Tongue (tissue), 3 donors: ENCODE measurements at places on chromosomes 5 and 9.

- no peak for DNase-seq
Observed at GRCh38 chr9:131554843-131555351, 9.6 kb downstream of the PRRT1B start.

- DNase-seq = no peak
Observed at GRCh38 chr9:127039492-127039891, 82.9 kb downstream of the ANGPTL2 start.

GRCh38 chr9:99588747-99589146 lies 232.9 kb upstream of the NR4A3 start:
- no peak for DNase-seq

DNA sequence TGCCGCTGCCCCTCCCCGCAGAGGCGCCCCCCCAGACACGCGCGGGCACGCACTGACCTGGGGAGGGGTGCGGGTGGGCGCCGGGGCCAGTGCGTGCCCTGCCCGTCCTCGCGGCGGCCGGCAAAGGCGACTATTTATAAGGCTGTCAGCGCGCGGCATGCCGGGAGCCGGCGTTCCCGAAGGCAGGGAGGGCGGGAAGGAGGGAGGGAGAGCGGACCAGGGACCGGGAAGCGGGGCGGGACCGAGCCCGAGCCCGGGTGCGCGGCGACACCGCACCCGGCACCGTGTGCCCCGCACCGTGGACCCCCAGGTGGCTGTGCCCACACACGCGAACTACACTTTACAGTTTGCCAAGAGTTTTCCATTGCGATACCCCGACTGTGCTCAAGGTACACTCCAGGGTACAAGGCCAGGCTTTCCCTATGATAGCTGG lies at the start of gene AK1:
Gene AK1, minus strand, starts transcription at position 110 of the 433 bp plus-strand sequence. CDS start 3,058 bp downstream, outside the sequence.
- peak; percentile 91 for DNase-seq

DNA sequence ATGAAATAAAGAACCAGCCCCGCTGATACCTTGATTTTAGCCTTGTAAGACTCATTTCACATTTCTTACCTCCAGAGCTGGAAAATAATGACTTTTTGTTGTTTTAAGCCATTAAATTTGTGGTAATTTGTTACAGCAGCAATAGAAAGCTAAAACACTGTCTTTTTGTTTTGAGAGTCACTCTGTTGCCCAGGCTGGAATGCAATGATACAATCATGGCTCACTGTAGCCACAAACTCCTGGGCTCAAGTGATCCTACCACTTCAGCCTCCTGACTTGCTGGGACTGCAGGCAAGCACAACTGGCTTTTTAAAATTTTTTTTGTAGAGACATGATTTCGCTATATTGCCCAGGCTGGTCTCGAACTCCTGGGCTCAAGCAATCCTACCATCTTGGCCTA lies 34.7 kb upstream of the MYO10 start:
- no peak for DNase-seq

DNA sequence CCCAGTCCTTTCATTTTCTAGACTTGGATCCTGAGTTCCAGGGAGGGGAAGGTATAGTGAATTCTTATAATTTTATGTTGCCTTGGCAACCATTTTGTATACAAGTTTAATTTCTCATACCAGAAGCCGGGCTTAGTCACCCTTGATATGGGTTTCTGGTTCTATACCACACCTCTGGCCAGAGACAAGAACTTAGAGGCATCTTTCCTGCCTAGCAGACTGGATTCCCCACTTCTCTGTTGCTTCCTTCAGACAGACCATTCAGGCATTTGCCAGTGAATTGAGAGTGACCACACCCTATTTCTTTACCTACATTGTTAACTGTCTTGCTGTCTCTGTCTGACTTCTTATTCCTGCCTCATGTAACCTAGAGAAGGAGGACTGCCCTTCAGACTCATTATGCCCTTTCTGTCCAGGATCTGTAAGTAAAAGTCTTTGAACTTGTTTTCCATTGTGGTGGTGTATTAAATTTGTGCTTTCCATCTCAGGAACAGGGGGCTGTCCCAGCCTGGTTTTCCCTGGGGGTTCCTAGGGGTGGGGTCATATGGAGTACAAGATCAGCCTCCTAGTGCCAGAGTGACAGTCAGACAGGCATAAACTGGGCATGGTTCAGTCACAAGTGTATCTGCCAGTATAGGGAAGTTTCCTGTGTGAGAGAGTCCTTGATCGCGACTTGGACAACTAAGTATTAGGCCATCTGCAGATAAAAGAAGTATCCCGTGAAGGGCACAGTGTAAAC lies 27.4 kb downstream of the TNFSF8 start:
- DNase-seq = no peak

DNA sequence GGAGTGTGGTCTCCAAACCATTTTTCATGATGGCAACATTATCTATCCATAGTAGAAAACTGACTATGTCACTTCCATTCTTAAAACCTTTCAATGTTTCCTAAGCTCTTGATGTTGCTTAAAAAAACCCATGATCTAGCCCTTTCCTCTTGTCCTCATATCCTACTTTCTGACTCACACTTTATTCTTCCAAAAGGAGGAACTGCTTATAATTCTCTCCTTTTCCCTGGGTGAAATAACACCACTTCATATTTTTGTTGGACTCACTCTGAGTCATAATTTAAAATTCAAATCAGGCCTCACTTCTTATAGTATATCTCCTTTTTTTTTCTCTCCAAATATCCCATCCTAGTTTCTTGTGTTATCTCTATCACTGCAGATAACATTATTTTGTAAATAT lies 513.9 kb downstream of the MAN2A1 start:
- no peak for DNase-seq

GRCh38 chr5:5483350-5483749 lies 60.9 kb downstream of the ICE1 start:
- no peak for DNase-seq

GRCh38 chr9:121184463-121184862 lies 17.2 kb downstream of the RAB14 start:
- no peak for DNase-seq

DNA sequence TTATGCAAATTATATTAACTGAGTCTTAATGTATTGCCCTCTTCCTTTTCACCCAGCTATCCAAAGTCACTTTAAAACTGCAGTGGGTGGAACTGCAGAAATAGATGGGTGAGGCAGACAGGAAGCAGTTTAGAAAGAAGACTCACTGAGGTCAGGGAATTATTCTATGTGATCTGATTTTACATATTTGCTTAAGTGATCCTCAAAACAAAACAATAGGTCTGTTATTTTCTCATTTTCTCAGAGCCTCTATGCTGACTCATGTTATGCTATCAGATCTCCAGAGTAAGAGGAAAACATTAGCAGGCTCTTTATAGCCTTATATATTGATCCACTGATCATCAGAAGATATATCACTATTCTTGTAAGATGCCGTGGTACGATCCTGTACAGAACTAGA lies 63.5 kb downstream of the MRPS27 start:
- no peak for DNase-seq

GRCh38 chr5:135578685-135579341 lies at the start of gene CXCL14:
TSS of gene CXCL14 (minus strand) at chr5:135578991. CDS start at chr5:135578778, 213 bp downstream.
- DNase-seq = peak; percentile 57

DNA sequence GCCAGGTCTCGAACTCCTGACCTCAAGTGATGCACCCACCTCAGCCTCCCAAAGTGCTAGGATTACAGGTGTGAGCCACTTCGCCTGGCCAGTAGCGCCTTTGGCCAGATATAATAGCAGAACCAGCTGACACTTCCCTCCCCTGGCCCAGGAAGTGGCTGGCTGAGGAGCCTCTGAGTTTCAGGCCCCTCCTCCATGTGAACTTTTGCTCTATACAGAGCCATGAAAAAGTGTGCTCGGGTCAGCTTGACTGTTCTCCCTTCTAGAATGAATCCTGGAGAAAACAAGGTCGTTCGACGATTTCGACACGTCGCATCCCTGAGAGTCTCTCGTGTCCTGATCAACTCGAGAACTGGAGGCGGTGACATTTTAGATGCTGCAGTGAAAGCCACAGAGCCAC lies 8.6 kb upstream of the ZDHHC12 start:
- no peak for DNase-seq

GRCh38 chr5:128436749-128437188 lies 101.3 kb downstream of the FBN2 start:
- DNase-seq = no peak

DNA sequence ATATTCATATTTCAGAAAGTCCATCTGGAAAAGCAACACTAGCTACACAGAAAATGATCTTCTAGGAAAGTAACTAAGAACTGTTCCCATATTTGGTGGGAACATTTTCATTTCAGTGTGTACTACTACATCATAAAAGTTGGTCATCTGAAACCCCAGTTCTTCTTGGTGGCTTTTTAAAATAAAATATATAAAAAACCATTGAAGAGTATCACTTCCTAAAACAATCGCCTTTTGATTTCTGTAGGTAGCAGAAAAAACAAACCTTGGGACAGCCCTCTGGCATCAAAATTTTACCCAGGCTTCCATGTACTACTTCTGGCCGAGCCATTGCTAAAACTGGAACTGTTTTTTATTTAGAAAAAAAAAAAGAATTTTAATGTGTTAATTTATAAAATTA lies 158.5 kb downstream of the MLLT3 start:
- no peak for DNase-seq

DNA sequence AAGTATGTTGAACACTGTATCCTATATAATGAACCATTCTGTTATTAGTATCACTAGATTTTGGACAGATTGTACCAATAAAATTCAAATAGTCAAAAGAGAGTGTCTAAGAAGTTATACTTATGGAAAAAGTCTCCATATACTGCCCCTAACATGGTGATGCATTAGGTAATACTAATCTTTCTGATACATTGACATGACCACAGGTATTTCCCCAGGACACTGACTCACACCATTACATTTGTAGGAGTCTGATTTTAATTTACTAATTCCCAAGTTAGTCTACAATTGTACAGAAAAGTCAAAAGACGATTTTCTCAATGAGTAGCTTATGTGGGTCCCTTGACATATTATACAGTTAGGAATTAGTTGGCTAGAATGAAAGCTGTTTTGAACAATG lies 593.8 kb downstream of the ISL1 start:
- no peak for DNase-seq

GRCh38 chr9:96302021-96302420 lies at the start of gene HSD17B3:
TSS of gene HSD17B3 (minus strand) at chr9:96302176. CDS start at chr9:96302104, 72 bp downstream.
- no peak for DNase-seq

DNA sequence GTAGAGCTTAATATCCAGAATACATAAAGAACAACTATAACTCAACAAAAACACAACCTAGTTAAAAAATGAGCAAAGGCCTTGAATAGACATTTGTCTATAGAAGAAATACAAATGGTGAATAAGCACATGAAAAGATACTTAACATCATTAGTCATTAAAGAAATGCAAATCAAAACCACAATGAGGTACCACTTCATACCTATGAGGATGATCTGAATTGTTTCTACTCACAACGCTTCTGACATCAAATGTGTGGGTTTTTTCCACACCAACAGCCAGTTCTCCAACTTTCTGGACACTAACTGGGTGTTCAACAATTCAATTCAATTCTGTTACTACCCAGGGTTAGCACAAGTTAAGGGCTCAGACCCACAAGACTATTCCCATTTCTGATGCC lies 22.0 kb downstream of the SREK1IP1 start:
- no peak for DNase-seq

- no peak for DNase-seq
Observed at GRCh38 chr9:19255112-19255511, 24.6 kb downstream of the DENND4C start.
